Astrocyte of the spinal cord (primary cell): ENCODE measurements at places on chromosomes 2 and 18.

GRCh38 chr2:54468673-54469072, 12.5 kb downstream of the SPTBN1 start:
- peak; percentile 49 for DNase-seq

GRCh38 chr2:64223055-64223454, 78.8 kb upstream of the PELI1 start:
- DNase-seq, result no peak

DNA sequence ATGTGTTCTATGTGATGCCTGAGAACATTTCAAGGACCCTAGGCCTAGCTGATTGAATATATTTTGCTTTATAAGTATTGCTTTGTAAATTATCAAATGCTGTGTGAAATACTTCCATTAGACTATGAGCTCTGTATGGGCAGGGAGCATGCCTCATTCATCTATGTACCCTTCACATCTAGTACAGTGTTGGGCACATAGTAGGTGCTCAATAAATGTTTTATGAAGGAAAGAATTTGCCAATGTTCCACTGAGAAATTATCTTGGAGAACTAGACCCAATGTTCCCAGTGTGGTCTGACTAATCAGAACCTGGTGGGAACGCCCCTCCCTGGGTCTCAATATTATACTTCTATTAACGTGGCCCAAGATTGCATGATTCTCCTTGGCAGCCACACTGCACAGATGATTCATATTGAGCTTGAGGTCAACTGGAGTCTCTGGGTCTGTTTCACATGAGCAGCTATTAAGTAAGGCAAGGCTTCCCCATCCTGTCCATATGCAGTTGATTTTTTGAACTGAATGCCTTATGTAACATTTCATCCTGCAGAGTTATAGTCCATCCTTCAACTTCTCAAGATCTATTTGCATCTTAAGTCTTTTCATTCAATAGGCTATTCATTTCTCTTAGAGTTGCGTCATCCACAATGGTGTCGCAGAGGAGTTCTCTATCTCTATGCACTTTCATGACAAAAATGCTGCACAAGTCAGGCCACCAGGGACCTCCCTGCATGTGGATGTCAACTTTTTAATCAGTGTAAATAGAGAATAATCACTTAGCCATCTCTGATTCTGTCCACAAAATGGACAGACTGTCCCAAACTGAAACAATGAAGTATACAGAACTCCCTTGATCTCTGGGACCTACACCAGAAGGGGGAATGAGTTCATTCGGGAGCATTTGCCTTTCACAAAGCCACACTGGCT, 257.6 kb downstream of the CYP26B1 start:
- peak; percentile 48 for DNase-seq

DNA sequence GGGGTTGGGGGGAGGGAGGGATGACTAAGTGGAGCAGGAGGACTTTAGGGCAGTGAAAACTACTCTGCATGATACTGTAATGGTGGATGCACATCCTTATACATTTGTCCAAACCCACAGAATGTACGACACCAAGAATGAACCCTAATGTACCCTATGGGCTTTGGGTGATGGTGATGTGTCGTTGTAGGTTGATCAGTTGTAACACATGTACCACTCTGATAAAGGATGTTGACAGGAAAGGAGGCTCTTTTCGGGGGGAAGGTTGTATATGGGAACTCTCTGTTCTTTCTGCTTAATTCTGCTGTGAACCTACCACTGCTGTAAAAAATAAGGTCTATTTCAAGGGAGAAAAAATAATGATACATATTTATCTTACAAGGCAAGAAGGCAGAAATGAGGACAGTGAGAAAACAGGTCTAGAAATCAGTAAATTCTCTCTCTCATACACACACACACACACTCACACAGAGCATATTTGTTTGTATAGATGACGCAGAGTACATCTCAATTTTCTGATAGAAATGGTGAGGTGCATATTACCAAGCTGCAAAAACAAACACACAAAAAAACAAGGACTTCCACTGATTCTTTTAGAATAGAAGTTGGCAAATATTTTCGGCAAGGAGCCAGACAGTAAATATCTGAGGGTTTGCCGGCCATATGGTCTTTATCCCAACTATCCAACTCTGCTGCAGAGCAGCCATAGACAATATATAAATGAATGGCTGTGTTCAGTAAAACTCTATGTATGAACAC, 20.2 kb downstream of the FAM124B start:
- no peak for DNase-seq

GRCh38 chr2:65881592-65881991, 449.2 kb upstream of the SPRED2 start:
- no peak for DNase-seq

GRCh38 chr2:24725956-24726355, 67.2 kb downstream of the PTRHD1 start:
- no peak for DNase-seq

- DNase-seq, result no peak
These were observed 359.8 kb upstream of the SALL3 start for GRCh38 chr18:78619854-78620253.

DNA sequence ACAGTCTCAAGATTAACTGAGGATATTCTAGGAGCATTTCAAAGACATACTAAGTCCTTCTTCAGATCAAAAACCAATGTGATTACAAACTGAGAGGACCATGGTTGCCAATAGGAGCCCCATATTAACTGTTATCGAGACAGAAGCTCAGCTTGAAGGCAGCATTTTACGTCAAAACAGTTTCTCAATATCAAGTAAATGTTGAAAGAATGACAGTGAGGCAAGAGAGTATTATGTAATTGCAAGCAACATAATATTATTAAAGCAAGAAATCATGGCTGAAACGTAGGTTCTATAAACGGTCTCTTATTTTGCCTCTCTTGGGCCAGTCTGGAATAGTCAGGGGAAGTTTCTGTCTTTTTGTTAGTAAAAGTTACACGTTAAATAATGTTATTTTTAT, 22.9 kb downstream of the RIT2 start:
- DNase-seq, result no peak

- peak; percentile 42 for DNase-seq
These were observed 368 bp downstream of the TMEFF2 start for GRCh38 chr2:192194265-192194865.

- no peak for DNase-seq
These were observed 14.1 kb upstream of the HOXD1 start for GRCh38 chr2:176174382-176174823.

DNA sequence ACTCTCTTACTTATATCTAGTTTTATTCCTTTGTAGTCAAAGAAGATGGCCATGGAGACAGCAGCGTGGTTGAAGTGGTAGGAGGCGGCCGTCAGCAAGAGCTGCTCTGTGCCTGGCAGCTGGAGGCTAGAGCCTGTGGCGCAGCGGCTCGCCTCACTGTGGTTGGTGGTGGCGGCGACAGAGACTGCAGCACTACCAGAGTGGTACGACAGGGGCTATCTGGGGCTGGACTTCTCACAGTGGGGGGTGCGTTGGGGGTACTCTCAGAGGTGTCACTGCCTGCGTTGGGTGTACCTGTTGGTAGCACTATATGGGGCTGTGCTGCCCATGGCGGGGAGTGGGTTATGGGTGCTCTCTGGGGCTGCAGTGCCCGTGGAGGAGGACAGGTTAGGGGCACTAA, 8.5 kb upstream of the ANKRD62 start:
- no peak for DNase-seq

- DNase-seq, result no peak
These were observed 22.0 kb downstream of the MYL12B start for GRCh38 chr18:3283908-3284307.

DNA sequence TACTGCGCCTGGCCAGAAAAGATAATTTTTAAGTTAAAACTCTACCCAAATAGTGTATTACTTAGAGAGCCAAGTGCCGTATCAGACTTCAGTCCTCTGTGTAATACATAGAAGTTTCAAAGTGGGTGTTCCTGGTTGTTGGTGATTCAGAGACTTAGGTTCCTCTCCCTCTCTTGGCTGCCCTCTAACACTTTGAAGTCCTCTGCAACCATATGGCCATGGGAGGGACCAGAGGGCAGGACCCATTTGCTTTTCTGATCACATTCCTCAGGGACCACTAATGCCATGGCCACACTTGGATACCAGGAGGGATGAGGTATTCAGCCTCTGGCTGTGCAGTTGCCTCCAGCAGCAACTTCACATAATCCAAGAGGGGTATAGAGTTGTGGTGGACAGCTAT, 131.5 kb downstream of the CAPN13 start:
- DNase-seq, result no peak

DNA sequence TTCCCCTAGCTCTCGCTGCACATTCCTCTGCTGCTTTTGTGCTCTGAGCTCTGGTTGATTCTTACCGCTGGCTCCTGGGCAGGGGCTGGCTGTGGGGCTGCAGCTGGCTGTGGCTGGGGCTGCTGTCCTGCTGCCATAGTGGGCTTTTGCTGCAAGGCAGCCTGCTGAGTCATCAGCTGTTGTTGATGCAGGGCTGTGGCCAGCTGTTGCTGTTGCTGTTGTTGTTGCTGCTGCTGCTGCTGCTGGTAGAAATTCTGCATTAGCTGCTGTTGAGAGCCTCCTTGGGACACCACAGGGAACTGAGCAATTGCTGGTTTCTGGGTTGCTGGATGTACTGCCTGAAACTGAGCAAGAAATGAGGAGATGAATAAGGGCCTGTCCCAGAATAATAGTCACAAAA, 77.2 kb upstream of the NFU1 start:
- peak; percentile 89 for DNase-seq

DNA sequence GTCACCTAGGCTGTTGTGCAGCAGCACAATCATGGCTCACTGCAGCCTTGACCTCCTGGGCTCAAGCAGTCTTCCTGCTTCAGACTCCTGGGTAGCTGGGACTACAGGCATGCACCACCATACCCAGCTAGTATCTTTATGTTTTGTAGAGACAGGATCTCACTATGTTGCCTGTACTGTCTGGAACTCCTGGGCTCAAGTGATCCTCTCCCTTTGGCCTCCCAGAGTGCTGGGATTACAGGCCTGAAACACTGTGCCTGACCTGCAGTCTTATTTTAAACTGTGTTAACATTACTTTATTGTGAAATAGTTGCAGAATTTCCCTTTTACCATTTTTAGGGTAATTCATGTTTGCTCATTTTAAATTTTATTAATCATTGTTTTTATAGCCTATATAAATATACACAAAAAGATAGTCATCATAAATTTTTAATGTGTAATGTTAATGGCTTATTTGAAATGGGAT, 24.6 kb downstream of the EML4 start:
- DNase-seq, result peak; percentile 30

- DNase-seq, result peak; percentile 75
These were observed 83.9 kb downstream of the PIK3C3 start for GRCh38 chr18:42038936-42039335.

- DNase-seq, result no peak
These were observed 9.3 kb downstream of the MAP4K4 start for GRCh38 chr2:101706819-101707177.

DNA sequence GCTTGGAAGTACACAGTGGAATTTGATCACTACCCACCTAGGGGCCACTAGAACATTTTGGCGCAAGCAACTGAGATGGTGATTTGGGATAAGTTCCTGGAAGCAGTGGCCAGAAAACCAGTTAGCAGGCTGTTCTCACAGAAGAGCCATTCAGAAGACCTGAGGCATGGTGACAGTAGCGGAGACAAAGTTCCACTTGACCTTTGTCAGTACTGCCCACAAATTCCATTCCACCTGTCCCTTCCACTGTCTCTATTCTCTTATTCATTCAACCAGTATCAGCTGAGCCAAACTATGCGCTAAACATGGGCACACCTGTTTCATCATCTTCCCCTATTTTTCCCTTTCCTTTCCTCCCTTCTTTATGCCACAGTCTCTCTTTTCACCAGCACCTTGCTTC, 59.2 kb upstream of the PPP1CB start:
- DNase-seq, result no peak

DNA sequence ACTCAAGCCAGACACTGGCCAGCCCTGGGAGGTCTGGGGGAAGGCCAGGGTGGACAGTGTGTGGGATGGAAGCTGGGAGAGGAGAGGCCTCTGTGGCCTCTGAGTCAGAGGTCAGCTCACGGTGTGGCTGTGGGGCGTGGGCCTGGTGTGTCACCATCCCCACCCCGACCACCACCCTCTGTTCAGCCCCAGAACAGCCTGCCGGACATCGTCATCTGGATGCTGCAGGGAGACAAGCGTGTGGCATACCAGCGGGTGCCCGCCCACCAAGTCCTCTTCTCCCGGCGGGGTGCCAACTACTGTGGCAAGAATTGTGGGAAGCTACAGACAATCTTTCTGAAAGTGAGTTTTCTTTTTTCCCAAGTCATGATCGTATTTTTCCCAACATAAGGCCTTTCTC, 110.5 kb downstream of the DYSF start:
- DNase-seq, result no peak

DNA sequence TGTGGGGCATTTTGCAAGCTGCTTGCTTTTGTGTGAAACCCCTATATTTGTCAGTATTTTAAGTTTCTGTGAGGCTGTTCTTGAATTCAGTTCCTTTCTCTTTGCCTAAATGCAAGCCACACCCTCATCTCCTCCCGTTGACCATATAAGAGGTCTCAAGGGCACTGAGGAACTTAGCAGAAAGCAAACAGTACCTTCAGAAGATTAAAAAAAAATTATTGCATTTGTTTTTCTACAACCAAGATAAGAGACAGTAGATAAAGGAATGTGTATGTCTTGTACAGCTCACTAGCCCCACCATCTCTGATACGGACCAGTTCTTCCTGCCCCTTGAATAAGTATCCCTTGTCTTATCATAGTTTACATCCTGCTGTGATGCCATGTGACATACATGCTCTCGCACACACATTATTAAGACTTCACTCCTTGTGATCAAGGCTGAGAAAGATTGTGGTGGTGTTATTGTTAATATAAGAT, 64.2 kb downstream of the NPAS2 start:
- no peak for DNase-seq

DNA sequence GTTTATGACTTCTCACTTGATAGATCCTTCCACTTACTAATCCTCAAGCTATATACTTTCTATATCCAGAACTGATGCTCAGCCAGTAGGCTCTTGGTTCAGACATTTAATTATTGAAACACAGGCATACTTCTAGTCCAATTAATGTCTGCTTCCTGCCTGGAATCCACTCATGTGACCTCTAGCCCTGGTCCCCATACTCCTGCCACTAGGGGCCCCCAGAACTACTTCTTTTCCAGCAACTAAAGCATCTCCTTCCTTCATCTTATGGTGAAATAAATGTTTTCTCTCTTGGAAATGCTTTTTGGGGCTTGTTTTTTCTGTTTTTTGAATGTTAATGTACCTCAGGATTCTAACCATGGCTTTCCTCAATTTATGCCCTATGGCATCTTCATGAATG, 527.6 kb downstream of the SATB2 start:
- no peak for DNase-seq

GRCh38 chr18:24831871-24832665, 371.6 kb downstream of the HRH4 start:
- no peak for DNase-seq

- DNase-seq, result peak; percentile 55
These were observed at the start of gene PRKD3 for GRCh38 chr2:37324786-37325624. Gene PRKD3 (minus strand): TSS chr2:37324833. CDS start chr2:37316524, 8,309 bp downstream.

- DNase-seq, result peak; percentile 4
These were observed 425.1 kb downstream of the NRXN1 start for GRCh38 chr2:50606860-50607259.

- DNase-seq, result peak; percentile 55
These were observed 292.3 kb downstream of the ALPK2 start for GRCh38 chr18:58336605-58337004.

GRCh38 chr2:120552800-120553481, 182.7 kb upstream of the GLI2 start:
- DNase-seq, result peak; percentile 53
